ENCODE measurements at places on chromosomes 7 and 10. TPM values are rescaled to one million over a fixed set of nuclear protein-coding genes. Genes with fewer than 3 reads are reported as not detected.

Gene TSPAN12
- total RNA-seq = 53.9 TPM

Gene TRPV5
- total RNA-seq = 0.21 TPM

Gene TMEM213
- 0.51 TPM for total RNA-seq

Gene ACBD7
- 1.0 TPM for total RNA-seq

Gene FRAT1
- 1.6 TPM for total RNA-seq

Gene CRHR2
- total RNA-seq = 0.51 TPM

Gene TRIM74
- 1.7 TPM for total RNA-seq

Gene AQP1
- total RNA-seq = 107 TPM

Gene NUTM2E
- total RNA-seq = 0.41 TPM

Gene AGBL3
- 0.62 TPM for total RNA-seq

Gene CDHR1
- total RNA-seq = 1.3 TPM

Gene NME8
- total RNA-seq = 0.10 TPM

Gene NFE2L3
- total RNA-seq = 1.1 TPM

DNA sequence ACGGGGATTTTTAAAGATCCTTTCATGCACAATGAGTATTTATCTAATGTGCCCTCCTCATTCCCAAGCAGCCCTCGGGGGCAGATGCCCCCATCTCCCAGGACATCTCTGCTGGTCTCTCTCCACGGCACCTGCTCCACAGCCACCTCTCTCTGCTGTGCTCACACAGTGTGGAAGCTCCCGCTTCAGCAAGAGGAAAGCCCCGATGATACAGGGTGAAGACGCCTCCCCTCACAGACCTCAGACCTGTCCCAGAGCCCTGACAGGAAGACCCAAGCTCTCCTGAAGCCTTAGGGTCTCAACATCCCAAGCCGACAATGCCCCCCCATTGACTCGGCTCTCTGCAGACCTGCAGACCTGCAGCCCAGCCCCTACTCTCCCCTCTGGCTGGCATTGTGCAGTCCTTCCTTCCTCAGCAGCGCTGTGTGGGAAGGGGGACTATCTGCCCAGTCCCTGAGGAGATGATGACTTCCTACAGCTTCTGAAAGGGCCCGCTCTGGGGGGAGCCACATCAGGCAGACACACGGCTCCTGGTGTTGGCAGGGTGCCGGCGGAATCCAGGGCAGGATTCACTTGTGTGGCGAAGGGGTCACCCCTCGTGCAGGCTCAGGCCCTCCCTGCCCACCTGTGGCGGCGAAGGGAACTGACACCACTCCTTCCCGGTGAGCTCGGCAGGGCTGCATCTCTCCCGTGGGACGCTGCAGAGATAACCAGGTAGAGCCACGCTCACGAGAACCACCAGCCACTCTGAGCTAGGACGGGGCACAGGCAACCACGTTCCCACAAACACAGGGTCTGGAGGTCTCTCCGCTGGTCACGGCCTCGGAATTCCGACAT is 61.8 kb downstream of the PTPRN2 start:
- DNase-seq = no peak

DNA sequence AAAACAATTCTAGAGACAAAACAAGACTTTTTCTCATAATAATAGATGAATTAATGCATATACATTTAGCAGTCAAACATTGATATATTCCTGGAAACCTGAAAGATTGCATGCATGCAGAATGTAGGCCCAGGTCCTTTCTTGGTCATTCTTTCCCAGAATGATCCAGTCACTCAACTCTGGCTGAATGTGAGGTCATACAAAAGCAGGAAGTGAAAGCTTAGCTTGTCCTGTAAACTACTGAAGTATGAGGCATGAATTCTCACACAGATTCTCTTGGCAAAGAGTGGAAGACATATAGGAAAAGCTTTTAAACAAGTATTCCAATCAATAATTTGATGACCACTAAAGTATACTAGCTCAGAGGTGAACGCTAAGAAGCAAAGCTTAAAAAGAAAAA is 253.9 kb downstream of the PPP1R3A start:
- DNase-seq = no peak

DNA sequence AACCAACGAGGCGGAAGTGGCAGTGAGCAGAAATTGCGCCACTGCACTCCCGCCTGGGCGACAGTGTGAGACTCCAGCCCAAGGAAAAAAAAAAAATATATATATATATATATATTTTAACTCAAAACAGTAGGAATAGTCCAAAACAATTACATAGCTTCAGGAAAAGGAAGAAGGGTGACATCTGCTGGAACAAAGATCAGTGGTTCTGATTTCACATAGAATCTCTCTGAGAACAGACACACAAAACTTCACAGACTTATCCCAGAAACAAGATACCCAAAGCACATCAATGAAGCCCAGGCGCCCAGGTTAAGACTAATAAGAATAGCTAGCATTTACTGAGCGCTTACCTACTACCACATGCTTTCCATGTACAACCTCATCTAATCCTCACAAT is 45.0 kb downstream of the DNMBP start:
- no peak for DNase-seq

GRCh38 chr7:47588704-47589225 is 6.9 kb upstream of the TNS3 start:
- no peak for DNase-seq

DNA sequence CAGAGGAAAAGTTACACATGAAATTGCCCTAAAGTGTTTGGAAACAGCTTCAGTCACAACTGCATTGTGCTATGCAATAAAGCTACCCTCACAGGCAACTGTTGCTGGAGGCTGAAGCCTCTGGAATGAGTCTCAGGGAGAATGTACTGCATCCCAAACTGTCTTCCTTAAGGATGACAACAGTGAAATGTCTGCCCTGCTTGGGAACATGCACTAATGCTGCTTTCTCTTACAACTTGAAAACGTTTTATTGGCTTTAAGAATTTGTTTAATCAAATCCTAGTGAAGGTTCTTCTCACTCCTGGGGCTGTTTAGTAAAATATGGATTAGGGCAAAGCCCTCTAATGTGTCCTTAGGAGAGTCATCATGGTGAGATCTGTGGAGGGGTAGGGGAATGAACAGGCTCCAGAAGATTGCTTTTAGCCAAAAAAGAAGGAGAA is 215.4 kb downstream of the TWIST1 start:
- no peak for DNase-seq

DNA sequence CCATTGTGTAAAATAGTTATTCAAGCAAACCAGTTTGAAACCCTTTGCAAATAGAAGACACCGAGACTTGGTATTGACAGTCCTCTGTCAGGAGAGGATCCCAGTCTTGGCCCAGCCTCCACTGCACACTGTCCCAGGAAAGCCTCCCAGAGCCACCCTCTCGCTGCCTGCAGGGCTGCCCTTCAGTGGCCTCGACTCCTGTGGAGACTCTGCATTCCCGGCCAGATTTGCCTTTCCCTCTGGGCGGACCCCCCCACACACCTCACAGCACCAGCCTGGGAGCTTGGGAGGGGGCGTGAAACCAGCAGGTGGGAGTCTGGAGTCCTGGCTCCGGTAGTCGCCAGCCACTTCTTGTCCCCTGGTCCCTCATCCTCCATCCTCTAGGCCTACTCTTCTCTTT is 48.7 kb downstream of the GRK5 start:
- no peak for DNase-seq

GRCh38 chr10:368579-369220 is 233.4 kb downstream of the ZMYND11 start:
- no peak for DNase-seq

DNA sequence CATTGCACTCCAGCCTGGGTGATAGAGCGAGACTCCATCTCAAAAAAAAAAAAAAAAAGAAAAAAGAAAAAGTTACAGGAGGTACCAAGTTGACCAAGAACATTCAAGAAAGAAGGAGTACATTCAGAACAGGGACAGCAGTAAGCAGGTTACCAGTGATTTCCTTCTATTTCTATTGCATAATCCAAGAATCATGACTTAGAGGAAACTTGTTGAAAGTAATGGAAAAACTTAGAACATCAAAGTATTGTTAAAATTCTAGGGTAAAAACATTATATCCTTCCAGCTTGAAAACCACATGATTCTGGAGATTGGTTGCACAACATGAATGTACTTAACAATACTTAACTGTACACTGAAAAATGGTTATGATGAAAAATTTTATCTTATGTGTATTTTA is 25.2 kb downstream of the RAPGEF5 start:
- no peak for DNase-seq

- no peak for DNase-seq
These were observed 16.9 kb downstream of the PTEN start for GRCh38 chr10:87880336-87880735.

GRCh38 chr7:111090846-111091245 is at the start of gene LRRN3:
LRRN3 (plus strand) TSS chr7:111091127; CDS start chr7:111122773, 31,646 bp downstream.
- DNase-seq = peak; percentile 85

GRCh38 chr7:108637049-108637621 is 67.5 kb downstream of the DNAJB9 start:
- no peak for DNase-seq

GRCh38 chr10:83373671-83374070 is 765.6 kb upstream of the GHITM start:
- peak; percentile 6 for DNase-seq

- DNase-seq = no peak
These were observed 205.4 kb downstream of the ZEB1 start for GRCh38 chr10:31524460-31524859.

DNA sequence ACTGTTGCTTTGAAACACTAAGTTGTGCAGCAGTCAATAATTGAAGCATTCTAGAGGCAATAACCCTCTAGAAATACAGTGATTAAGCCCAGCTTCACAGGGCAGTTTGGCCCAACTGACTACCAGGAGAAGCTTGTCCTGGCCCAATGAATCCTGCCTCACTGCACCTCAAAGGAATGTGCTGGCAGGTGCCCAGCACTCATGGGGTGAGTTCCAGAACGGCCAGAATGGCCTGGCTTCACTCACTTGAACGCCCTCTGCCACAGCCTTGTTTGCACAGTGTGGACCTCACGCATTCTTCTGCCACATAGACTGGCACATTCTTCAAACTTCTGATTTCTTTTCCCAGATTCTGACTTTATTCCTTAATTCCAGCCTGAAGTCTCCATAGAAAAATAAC is 6.6 kb upstream of the ITIH2 start:
- DNase-seq = no peak

DNA sequence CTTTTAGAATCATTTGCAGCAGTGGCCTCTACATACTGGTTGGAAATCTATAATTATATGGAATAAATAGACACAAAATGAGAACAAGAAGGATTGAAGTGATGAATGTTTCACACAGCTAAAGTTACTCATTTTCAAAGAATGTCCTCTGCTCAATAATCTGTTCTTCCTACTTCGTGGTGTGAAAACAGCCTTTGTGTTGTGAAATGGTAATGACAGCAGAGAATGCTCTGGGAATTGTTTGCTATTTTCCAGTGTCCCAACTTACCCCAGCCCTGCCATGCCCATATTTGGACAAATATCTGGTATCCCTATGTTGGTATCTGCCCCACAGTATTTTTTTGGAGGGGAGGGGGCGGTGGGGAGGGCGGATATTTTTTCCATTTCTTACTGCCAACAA is 130.4 kb downstream of the GLI3 start:
- DNase-seq = no peak

DNA sequence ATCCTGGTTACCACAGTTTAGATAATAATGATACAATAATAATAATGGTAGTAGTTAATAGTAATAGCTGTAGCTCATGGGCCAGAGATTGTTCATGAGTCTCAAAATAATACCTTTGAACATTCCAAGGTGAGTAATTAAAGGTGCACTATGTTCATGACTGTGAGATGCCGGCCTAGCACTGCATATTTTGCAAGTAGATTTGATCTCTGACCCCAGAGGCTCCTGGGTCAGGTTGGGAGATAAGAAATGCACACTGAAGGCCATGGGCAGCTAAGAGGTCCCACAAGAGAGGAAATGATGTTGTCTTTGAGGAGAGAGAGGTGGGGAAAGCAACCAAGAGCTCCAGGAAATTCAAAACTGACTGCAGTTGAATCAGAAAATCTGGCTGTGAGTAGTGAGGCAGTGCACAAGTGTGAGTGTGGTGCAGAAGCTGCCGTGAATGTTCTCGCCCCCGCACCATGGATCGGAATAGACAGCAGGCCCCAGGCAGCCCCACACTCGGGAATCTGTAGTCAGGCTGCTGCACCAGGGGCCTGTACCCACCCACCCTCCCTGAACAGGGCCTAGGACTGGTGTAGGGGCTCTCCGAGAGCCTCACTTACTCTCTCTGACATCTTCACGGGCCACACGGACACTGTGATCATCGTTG is 11.9 kb downstream of the CPXM2 start:
- no peak for DNase-seq

GRCh38 chr10:20147684-20148083 is 331.5 kb downstream of the PLXDC2 start:
- DNase-seq = no peak

DNA sequence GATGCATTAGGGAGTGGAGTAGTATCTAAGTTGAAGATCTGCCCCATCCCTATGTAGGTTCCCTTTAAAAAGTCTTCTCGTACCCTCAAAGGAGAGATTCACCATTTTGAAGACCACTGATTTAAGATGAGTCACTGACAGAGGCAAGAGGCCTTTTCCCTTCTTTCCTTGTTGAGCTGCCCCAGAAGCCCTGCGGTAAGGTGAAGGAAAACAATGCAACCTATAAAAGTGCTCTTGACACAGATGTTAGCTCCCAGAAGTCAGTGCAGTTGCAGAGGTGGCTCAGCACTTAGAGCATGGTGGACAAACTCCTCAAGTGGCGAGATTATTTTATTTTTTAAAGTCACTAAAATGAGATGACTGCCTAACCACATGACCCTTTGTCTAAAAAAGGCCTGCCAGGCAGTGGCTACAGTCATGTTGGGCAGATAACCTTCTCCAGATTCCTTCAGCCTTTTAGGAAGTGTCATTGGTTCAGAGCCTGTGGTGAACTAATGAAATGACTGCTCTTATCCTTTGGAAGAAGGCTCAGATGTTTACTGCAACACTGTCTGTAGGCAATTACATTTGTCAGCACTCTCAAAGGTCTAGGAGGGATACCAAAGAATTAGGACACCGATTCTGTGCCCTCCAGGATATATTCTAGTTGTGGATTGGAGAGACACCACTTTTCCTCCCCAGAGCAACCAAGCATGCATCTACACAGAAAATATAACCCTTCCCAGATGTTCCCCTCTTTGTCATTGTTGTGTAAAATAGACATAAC is 88.7 kb downstream of the ARID5B start:
- no peak for DNase-seq

DNA sequence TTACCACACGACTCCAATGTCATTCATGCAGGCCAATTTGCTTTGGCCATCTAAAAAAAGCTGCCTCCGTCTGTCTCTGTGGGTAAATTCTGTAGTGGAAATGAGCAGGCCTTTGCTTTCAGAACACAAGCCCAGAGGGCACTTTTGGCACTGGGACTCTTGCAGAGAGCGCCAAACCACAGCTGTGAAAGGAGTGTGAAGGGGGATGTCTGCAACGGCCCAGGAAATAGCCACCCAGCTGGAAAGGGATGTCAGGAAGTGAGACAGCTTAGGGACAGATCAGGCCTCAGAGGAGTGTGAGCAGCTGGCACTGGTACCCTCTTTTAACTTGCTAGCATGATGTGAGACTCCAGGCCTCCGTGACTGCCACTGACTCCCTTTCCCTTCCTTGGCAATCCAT is 152.4 kb downstream of the DKK1 start:
- peak; percentile 69 for DNase-seq

GRCh38 chr10:11272915-11273389 is 255.3 kb downstream of the CELF2 start:
- no peak for DNase-seq

Measured in tongue (tissue), 3 donors.